ENCODE measurements at places on chromosomes 4 and X.
A peak's percentile ranks its signal among the peaks of the same experiment; 100 is the strongest.

- DNase-seq, result no peak
Observed at GRCh38 chr4:83276299-83277040, 8.1 kb downstream of the COQ2 start.

- DNase-seq, result no peak
Observed at GRCh38 chr4:58560736-58561135, 1450.6 kb upstream of the IGFBP7 start.

GRCh38 chr4:85707611-85708010 lies 232.7 kb downstream of the ARHGAP24 start:
- DNase-seq, result no peak

- DNase-seq, result no peak
Observed at GRCh38 chrX:110415440-110416170, 57.0 kb downstream of the RTL9 start.

DNA sequence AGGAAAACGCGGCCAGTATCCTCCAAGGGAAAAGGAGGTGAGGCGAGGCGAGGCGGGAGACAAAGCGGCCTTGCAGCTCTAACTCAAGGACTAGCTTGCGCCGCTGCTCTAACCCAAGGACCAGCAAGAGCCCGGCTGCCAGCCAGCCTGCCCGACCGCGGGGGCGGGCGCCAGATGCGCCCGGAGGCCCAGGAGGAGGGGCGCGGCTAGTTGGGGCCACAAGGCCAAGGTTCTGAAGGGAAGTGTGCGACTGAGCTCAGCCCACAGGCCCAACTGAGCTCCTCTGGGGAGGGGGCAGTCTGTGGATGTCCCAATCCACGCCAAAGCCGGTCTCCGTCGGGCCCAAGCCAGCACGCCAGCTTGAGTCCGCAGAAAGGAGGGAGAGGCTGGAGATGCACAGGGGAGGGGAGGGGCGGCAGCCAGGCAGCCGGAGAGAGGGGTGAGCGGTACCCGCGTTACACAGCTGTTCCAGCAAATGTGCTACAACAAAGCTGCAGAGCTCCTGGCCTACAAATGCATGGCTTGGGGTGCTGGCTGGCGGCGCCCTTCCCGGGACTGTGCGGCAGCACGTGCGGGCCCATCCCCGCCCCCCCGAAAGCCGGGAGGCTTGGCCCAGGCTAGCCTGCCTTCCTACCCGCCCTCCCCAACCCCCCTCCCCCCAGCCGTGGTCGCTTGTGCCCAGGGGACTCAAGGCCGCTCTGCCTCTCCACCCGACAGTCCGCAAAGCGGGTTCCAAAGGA lies 637 bp downstream of the AMER1 start:
- peak; percentile 0 for DNase-seq

Data from activated T-cell treated with anti-CD3 and anti-CD28 coated beads for 1 hour (primary cell).